ENCODE measurements at places on chromosomes 3 and 15.

- no peak for DNase-seq
Observed at GRCh38 chr3:71078199-71078598, 505.3 kb downstream of the FOXP1 start.

- DNase-seq, result no peak
Observed at GRCh38 chr3:128123156-128123537, 465 bp downstream of the RUVBL1 start.

GRCh38 chr15:91192285-91192684 is 92.2 kb downstream of the SV2B start:
- DNase-seq, result no peak

DNA sequence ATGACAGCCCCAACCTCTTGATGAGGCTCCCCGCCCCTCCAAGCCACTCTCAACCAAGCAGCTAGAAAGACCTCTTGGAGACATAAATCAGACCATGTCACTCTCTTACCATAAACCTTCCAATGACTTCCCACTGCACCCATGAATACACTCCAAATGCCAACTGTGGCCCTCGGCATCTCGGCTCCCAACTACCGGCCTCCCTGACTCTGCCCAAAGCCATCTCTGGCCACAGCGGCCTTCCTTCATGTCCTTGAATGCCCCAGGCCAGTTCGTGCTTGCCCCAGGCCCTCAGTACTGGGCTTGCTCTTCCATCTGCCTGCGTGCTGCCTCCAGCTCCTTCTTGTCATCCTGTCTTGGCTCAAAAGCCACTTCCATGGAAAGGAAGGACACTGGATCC is 32.0 kb downstream of the HCN4 start:
- no peak for DNase-seq

- DNase-seq, result no peak
Observed at GRCh38 chr3:60703008-60703407, 548.2 kb downstream of the FHIT start.

Data from stimulated activated CD4-positive, alpha-beta T cell treated with anti-CD3 and anti-CD28 coated beads, Interleukin-1b, Interleukin-23, amount 100 ng/mL, for 1 hour (primary cell).